ENCODE measurements at places on chromosomes 3 and 15.

GRCh38 chr3:196968233-196969133, at the start of gene PIGZ:
Gene PIGZ (minus strand): TSS chr3:196968833. CDS start chr3:196952031, 16,802 bp downstream.
- no peak for DNase-seq

DNA sequence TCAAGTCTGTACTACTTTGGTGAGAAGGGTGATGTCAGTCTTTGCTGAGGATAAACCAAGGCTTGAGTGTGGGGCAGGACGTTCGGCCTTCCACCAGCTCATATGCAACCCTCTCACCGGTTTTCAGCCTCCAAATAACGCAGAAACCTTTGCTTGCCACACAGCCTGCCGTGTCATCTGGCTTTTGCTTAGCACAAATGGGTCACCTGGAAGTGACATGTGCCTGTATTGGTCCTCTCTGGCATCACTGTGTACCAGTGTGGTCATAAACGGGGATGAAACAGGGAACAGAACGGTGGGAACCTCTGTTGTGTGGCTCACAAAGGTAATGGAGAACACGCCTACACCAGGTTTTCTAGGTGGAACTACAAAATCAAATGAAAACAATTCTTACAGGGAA, 7.1 kb downstream of the POMGNT2 start:
- DNase-seq: no peak

- no peak for DNase-seq
These were observed 87.3 kb upstream of the OXTR start for GRCh38 chr3:8856721-8857120.

- DNase-seq: no peak
These were observed 31.8 kb upstream of the RASA2 start for GRCh38 chr3:141454906-141455602.

- DNase-seq: no peak
These were observed 52.0 kb upstream of the TRPM1 start for GRCh38 chr15:31153531-31153930.

- no peak for DNase-seq
These were observed 6.4 kb downstream of the ATXN7 start for GRCh38 chr3:63869940-63870614.

DNA sequence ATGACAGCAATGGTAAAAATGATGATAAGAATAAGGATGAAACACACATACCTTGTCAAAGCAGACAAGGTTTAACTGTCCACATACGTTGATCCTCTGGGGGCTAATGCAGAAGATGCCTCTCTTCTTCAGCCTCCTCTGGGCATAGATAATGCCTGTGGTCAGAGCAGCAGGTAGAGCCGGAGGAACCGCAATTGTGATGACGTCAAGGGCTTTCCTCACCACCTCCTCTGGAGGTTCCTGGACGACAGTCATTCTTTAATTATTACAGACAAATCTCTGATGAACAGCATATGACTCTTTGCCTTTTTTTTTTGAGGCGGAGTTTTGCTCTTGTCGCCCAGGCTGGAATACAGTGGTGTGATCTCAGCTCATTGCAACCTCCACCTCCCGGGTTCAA, 86.3 kb upstream of the ATP13A5 start:
- DNase-seq: no peak

- no peak for DNase-seq
These were observed 106.4 kb downstream of the ANO10 start for GRCh38 chr3:43515208-43515917.

- DNase-seq: no peak
These were observed 104.7 kb downstream of the CHSY1 start for GRCh38 chr15:101147181-101147580.

DNA sequence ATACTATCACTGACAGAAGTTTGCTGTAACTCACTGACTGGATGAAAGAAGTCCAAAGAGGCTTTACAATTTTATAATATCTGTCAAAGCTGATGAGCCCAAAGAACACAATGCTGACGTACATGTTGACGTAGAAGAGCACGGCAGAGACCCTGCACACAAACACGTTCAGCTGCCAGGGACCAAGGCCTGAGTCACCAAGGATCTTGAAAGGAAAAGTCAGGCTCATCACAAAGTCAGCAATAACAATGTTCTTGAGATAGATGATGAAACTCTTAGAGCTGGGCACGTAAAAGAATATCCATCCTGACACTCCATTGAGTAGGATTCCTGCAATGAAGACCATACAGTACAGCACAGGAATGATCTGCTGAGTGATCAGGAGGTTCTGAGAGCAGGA, 10.9 kb upstream of the GPR171 start:
- no peak for DNase-seq

GRCh38 chr15:40660686-40661085, 34.3 kb upstream of the RAD51 start:
- DNase-seq: no peak

- no peak for DNase-seq
These were observed 47.7 kb upstream of the INSYN1 start for GRCh38 chr15:73800662-73801345.

GRCh38 chr3:40169983-40170382, 139.5 kb upstream of the EIF1B start:
- DNase-seq: no peak

DNA sequence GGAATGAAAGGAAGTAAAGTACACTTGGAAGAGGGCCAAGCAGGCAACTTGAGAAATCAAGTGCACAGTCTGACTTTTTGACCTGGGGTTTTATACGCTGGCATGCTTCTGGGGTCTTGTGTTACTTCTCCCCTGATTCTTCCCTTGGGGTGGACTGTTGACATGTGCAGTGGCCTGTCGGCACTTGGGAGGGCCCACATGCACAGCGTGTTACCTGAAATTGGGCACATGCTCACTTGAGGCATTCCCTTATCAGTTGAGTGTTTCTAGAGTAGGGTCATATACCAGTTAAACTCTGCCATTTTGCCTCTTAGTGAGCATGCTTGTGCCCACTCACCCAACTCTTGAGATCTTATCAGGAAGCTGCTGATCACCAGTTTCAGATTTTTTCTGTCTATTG, 329.1 kb upstream of the SOX2 start:
- no peak for DNase-seq

DNA sequence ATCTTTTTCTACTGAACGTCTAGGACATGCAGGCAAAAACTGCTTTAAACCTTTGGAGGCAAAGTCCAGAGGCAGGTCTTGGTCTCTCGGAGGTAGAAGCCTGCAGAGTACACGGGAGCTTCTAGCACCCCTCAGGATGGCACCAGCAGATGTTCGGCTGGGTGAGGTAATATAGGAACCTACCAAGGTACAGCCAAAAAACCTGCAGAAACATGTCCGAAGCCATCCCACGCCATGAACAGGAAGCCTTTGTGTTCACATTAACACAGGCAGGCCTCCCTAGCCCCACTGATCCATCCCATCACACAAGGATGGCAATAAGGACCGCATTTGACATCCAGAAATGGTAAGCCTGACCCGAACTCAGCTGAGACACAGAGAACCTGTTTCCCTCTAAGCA, 157.9 kb upstream of the HES1 start:
- no peak for DNase-seq

GRCh38 chr3:180402471-180403073, 199.4 kb upstream of the TTC14 start:
- no peak for DNase-seq

DNA sequence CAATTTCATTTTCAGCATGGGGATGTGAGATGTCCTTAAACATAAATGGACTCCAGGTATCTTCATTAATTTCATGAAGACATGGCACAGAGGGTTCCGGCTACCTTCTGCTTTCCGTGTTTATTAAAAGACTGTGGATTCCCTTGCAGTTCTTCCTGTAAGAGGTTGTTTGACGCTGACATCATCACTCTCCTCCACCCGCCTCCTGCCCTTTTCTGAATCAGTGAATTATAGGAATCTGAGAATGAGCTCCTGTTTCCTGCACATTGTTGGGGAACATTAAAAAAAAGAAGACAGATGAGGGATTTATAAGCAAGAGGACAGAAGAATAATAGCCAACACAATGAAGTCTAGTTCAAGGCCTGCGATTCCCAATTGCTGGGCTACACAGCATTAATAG, 191.3 kb downstream of the LPP start:
- DNase-seq: no peak

- DNase-seq: no peak
These were observed 324.9 kb upstream of the COL8A1 start for GRCh38 chr3:99313485-99313884.

GRCh38 chr3:65174713-65175112, 486.9 kb upstream of the ADAMTS9 start:
- DNase-seq: no peak

- DNase-seq: no peak
These were observed 55.4 kb upstream of the KCNMB2 start for GRCh38 chr3:178480795-178481194.

GRCh38 chr3:125589547-125590122, 5.7 kb downstream of the OSBPL11 start:
- no peak for DNase-seq

DNA sequence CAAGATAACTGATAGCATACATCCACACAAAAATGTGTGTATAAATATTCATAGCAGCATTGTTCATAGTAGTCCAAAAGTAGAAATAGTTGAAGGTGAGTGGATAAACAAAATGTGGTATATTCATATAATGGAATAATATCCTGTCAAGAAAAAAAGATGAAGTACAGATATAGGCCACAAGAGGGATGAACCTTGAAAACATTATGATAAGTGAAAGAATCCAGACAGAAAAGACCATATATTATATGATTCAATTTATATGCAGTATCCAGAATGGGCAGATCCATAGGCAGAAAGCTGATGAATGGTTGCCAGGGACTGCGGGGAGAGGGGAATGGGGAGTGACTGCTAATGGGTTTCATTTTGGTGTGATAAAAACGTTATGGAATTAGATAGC, 54.3 kb upstream of the TNIK start:
- DNase-seq: no peak

GRCh38 chr3:6113338-6113737, 747.6 kb upstream of the GRM7 start:
- no peak for DNase-seq

DNA sequence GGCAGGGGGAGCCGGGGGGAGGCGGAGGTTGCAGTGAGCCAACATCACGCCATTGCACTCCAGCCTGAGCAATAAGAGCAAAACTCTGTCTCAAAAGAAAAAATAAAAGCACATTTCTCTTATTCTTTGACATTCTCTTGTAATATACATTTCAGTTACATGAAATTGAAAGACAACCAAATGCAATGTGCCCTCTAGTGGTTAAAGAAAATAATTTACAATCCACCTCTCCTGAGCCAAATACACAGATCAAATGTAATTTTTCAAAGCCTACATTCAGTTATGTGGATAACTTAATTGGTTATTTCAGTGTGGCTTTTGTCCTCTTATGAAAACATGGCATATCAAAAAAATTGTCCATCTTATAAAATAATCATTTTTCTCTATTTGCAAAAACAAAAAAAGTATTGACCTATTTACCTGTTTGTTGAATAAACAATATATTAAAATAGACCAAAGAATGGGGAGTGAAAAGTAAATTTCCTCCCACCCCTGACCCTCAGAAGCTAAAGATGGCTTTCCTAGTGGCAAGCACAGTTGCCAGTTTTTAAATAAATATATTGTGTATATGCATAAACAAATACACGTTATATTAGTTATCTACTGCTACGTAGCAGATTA, 14.2 kb upstream of the U2SURP start:
- no peak for DNase-seq

- DNase-seq: no peak
These were observed 90.0 kb downstream of the ARIH1 start for GRCh38 chr15:72564091-72564490.

- DNase-seq: no peak
These were observed 689.6 kb upstream of the NECTIN3 start for GRCh38 chr3:110381992-110382391.

DNA sequence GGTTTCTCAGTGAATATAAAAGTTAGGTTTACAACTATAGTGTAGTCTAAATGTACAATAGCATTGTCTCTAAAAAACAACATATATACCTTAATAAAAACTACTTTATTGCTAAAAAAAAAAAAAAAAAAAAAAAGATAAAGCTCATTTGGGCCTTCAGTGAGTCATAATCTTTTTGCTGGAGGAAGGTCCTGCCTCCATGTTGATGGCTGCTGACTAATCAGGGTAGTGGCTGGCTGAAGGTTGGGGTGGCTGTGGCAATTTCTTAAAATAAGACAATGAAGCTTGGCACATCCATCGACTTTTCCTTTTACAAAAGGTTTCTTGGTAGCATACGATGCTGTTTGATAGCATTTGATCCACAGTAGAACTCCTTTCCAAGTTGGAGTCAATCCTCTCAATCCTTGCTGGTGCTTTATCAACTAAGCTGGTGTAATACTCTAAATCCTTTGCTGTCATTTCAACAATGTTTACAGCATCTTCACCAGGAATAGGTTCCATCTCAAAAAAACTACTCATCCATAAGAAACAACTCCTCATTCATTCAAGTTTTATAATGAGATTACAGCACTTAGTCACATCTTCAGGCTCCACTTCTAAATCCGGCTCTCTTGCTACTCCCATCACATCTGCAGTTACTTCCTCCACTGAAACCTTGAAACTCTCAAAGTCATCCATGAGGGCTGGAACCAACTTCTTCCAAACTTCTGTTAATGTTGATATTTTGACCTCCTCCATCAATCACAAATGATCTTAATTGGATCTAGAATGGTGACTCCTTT, 13.3 kb downstream of the ZNF280D start:
- no peak for DNase-seq

DNA sequence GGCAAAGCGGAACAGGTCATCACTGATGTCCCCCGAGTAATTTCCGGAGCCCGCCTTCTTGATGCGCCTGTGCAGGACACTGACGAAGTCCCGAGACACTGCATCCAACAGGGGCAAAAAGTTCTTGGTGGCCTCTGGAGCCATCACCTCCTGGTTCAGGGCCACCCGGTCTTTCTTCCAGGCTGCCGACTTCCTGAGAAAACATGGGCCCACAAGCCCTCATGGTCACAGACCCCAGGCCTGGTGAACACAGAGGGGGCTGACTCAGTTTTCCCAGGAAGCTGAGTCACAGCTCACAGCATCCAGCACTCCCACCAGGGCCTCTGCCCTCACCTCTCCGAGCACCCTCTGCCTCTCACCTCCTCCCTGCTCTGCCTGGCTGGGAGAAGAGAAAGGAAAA, 22.4 kb downstream of the CYP11A1 start:
- DNase-seq: no peak

DNA sequence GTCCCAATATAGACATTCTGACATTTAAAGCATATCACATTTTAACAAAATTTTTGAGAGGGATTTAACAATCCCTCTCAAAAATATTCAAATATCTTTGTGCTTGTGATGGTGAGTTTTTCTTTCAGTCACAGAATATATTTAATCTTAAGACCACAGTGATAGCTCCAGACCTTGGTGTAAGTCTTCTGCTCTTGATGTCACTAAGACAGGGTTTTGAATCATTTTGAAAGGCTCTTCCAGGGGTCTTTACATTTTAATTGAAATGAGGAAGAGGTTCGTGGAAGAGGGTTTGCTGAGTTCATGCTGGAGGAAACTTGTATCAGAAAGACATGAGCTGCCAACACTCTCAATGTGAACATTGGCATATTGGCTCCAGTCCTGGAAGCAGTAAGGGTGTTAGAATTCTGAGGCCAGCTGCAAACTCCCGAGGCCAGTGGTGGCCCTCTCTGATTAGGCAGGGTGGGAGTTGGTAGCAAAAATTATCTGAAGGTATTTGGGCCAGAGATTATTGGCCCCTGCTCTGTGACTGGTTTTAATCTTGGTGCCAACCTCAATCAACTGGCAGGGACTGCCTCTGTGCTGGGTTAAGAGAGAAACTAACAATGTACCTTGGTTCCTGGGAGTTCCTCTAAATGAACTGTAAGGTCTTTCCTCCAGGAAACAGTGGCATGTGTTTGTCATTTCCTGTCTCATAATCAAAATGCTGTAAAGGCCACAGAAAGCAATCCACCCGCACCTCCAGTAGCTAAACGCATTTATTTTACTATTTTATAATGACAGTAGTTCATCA, 5.3 kb downstream of the POU1F1 start:
- DNase-seq: no peak

Data from stimulated activated CD8-positive, alpha-beta memory T cell treated with anti-CD3 and anti-CD28 coated beads, Interleukin-15, amount 100 ng/mL, for 1 hour (primary cell).